ENCODE measurements at places on chromosomes 12 and 14.

GRCh38 chr12:28107679-28108078 is 82.6 kb upstream of the CCDC91 start:
- no peak for DNase-seq

DNA sequence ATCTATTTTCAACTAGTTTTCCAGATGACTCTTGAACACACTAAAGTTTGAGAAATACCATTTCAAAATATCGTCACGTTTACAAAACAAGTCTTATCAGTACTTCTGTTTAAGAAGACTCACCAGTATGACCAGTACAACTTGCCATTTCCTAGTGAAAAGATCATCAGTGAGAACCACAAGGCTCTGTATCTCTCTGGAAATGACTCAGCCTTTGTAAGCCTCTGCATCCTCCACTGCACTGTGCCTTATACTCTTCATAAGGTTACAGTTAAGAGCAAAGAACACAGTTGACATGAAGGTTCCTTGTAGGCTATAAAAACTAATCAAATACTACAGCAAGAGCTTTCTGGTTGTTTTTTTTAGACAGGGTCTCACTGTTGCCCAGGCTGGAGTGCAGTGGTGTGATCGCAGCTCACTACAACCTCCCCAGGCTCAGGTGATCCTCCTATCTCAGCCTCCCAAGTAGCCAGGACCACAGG is 5.7 kb upstream of the VTI1B start:
- peak; percentile 90 for DNase-seq

- no peak for DNase-seq
These were observed 11.2 kb downstream of the ADSS1 start for GRCh38 chr14:104734991-104735779.

- DNase-seq: peak; percentile 50
These were observed 3.7 kb downstream of the NFKBIA start for GRCh38 chr14:35400648-35401421.

- DNase-seq: no peak
These were observed 21.8 kb downstream of the VPS37B start for GRCh38 chr12:122874081-122874480.

- no peak for DNase-seq
These were observed 258.8 kb upstream of the GARIN6 start for GRCh38 chr12:99388671-99389195.

DNA sequence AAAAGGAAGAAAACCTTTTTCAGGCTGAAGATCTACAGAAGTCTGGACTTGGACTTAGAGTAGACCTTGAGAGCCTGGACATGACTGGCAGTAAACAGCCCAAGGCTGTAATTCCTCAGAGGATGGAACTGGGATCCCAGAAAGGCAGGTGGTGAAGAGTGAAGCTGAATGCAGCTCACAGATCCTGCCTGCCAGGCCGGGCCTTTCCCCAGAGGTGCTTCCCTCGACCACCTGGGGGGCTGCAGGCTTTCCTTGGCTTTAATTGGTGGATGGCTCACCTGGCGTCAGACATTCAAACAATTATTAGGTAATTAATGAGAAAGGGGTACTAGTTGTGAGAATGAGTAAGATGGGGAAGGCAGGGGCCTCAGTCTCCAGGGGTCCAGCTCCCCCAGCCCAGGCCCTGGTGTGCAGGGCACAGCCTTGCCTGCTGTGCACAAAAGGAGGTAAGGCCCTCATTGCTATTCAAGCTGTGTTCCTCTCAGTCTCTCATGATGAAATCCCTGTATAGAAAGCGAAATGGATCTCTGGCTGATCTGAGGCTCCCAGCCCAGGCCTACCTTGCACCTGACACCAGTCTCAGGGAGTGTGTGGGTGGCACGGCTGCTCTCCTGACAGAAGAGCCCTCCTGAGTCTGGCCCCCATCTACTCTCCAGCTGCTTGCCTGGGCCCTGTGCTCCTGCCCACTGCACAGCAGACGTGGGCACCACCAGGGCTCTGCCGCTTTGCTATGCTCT is 63.0 kb upstream of the TCL1A start:
- DNase-seq: no peak
